ENCODE measurements at places on chromosomes 16 and 17.

- DNase-seq, result no peak
Observed at GRCh38 chr16:48136547-48137360, 19.0 kb downstream of the ABCC12 start.

- no peak for DNase-seq
Observed at GRCh38 chr17:1120596-1121441, 59.0 kb downstream of the ABR start.

DNA sequence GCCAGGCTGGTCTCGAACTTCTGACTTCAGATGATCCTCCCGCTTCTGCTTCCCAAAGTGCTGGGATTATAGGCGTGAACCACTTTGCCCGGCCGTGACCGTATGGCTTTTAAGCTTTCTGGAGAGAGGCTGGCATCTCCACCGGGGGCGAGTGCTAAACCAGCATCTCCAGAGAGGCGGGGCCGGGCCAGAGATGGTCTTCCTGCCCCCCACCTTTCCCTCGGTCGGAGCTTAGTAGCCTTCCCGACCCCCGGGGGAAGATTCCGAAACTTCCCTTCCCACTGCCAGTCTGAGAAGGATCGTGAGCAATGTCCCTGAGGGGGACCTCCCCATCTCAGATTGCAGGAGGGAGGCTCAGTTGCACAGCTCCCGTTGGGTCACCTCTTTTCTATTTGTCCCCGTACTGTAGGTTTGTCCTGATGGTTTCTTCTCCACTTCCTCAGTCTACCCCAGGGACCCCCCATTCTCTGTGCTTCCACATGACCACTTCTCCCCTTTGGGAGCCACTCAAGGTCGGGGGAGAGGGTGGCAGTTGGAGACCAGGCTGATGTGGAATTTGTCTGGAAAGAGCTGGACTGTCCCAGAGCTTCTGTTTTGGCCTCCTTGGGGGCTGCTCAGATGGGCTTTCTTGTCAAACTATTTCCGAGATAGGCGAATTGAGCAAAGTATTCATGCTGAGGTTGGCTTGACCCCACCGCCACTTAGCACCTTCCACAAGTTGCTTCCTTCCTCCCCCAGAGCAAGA lies 18.2 kb downstream of the IGF2BP1 start:
- DNase-seq, result no peak

GRCh38 chr17:76683921-76684745 lies 26.6 kb downstream of the MXRA7 start:
- no peak for DNase-seq

DNA sequence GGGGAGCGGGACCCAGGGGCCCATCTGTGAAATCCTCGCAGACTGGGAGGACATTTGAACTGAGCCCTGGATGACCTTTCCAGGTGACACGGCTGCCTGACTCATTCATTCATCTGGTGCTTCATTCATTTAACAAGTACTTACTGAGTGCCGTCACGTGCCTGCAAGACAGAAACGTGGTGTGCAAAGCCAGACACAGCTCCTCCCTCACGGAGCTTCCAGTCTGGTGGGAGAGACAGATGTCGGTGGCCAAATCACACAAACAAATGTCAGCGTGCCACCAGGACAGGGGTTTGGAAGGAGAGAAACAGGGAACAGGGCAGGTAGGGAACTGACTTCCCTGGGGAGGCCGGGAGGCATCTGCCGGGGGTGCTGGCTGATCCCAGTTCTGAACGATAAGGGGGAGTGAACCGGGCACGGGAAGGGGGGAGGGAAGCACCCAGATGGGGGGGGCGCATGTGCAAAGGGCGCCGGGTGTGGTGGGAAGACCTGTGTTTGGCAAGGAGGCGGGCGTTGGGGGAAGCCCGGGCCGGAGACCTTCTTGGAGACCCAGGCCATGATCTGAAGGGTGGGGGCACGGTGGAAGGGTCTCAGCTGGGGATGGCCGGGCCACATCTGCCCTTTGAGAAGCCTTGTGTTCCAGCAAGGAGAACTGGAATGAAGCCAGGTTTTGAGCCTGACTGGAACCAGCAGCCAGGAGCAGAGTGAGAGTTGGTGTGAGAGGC lies 93.6 kb upstream of the CIBAR2 start:
- DNase-seq, result no peak

GRCh38 chr16:58409316-58409973 lies 17.2 kb downstream of the GINS3 start:
- DNase-seq, result no peak

DNA sequence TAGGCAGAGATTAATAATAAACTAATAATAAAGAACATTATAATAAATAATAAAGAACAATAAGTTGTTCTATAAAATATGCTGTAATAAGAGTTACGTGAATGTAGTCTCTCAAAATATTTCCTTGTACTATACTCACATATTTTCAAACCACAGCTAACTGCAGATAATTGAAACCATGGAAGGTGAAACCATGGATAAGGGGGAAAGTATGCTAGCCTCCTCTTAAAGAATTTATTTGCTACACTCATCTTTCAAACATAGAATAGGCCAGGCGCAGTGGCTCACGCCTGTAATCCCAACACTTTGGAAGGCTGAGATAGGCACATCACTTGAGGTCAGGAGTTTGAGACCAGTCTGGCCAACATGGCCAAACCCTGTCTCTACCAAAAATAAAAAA lies 18.5 kb downstream of the CYTH1 start:
- no peak for DNase-seq

DNA sequence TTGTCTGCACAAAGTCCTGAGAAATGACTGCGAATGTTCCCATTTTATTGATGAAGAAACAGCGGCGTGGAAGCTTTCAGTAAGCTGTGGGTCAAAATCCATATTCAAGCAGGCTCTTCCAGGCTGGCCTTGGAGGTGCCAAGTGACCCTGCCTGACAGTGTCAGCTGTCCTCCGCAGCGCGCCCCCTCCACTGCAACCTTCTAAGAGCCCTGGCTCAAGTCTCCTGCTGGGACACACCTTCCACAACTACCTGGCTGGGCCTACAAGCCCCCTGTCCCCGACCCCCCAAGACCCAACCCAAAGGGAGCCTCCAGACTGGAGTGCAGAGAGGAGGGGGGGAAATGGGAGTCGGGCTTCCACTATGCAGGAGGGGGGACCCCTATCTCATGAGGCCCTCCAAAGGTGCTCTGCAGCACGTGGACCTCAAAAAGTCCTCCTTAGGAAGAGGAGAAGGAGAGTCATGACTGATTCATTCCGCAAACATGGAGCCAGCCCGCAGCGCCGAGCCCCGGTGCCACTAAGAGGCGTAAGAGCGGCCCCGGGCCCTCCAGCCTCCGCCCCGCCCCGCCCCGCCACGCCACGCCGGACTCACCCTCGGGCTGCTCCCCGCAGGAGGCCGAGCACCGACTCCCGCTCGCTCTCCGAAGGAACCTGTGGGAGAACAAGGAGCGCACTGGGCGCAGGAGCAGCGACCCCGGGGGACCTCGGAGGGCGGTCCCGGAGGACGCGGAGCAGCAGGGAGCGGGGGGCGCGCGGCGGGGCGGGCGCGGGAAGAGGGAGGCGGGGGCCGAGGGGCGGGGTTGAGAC lies 574 bp downstream of the MPP3 start:
- no peak for DNase-seq

GRCh38 chr17:2929881-2930533 lies 133.4 kb downstream of the OR1D5 start:
- no peak for DNase-seq

DNA sequence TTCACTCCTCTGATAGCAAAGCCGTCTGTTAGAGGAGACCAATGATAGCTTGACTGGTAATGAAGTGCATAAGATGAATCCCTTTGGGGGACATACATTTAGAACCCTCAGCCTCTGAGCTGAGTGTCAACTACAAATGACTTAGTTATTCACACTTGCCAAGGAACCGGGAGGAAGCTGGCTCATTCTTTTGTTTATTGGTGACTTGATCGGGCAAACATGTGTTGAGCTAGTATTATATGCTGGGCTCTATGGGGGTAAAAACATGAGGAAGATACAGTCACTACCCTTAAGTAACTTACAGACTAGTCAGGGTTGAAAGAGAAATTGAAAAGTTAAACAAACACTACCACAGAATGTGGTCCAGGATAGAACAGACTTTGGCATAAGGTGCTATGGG lies 3.0 kb downstream of the CCL16 start:
- no peak for DNase-seq

DNA sequence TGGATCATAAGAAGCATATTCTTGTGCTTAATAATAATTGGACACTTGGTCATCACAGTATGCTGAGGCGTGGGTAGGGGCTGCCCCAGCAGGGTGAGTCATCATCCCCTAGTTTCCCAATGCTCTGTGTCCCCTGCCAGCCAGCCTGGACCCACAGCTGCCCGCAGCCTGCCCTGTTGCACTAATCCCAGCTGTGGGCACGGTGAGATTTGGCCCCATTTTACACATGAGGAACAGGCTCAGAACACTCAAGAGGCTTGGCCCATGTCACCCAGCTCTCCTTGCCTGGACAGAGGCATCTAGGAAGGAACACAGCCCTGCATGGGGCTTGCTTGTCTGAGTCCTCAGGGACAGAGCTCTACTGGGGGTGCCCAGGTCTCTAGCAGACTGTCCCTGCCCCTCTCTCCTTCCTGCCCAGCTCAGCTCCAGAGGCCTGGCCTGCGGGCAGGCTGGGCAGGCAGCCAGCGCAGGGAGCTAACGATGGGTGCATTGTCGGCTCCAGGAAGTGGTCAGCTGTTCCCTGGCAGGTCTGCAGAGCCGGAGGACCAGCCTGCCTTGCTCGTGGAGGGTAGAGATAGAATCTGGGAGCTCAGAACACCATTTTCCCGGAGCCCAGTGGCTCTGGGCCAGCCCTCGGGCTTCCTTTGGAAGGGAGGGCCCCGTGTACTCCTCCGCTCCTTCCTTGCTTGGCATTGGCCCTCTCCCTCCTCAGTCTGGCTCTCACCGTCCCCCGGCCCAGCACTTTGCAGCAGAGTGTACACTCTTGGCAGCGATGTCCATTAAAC lies 189.4 kb downstream of the RAB11FIP4 start:
- DNase-seq, result no peak

DNA sequence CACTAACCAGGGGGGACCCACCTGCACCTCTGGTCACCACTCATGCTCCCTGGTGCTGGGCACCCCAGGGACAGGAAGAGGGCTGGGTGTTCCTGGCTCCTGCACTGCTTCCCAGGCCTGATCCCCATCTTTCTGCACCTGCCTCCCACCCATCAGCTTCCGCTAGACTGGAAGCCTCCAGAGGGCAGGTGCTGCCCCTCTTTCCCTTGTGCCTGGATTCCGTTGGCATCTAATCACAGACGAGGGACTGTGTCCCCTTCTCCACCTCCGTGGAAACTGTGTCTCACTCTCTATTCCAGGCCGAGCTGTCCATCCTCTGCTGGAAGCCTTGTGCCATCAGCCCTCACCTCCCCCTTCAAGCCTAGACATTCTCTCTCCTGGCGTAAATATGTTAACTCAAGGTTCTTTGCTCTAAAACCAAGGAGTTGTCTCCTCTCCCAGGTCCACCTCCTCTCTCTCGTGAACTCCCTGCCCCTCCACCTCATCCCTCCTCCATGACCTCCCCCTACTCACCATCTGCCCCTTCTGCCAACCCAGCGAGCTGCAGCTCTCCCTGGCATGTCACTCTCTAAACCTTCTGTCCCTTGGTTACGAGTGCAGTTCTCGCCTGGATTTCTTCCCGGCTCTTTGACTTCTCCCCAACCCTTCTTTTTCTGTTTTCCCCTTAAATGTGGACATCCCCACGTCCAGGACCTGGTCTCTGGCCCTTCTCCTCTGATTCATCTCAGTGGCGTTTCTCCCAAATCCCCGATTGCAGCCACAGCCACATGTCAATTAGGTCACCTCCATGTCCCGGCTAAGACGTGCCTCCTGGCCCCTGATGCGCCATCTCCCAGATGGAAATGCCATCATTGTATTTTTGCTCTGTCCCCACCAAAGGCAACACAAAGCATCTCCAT lies 107.7 kb downstream of the SEC14L1 start:
- DNase-seq, result no peak

DNA sequence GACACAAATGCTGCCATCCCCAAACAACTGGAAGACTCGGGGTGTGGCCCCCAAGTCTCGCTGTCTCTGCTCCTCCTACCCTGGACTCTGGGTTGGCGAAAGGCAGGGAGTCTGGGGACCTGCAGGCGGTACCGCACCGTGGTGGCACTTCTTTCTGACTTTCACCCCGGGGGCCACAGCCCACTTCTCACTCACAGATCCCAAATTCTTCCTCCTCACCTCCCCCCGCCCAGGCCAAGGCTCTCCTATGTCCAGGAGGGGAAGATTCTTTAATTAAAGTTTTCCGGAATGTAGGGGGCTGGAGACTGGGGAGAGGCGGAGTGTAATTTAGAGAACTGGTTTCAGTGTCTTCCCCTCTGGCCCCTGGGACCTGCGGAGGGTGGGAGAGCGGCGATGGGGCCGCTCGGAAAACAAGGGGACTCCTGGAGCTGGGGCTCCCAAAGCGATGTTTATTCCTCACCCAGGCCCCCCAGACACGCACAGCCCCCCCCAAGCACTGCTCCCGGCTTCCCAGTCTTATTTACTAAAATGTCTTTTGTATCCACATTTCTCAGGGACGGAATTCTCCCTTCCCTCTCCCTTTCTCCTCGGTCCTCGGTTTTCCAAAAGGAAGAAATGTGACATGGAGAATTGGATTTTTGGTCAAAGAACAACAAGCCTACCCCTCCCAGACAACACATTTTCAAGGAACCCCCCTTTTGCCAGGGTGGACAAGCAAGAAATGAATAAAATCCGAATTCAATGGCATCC lies 1.2 kb downstream of the WNT3 start:
- DNase-seq, result no peak

- no peak for DNase-seq
Observed at GRCh38 chr16:83482545-83483162, 325.1 kb upstream of the HSBP1 start.

DNA sequence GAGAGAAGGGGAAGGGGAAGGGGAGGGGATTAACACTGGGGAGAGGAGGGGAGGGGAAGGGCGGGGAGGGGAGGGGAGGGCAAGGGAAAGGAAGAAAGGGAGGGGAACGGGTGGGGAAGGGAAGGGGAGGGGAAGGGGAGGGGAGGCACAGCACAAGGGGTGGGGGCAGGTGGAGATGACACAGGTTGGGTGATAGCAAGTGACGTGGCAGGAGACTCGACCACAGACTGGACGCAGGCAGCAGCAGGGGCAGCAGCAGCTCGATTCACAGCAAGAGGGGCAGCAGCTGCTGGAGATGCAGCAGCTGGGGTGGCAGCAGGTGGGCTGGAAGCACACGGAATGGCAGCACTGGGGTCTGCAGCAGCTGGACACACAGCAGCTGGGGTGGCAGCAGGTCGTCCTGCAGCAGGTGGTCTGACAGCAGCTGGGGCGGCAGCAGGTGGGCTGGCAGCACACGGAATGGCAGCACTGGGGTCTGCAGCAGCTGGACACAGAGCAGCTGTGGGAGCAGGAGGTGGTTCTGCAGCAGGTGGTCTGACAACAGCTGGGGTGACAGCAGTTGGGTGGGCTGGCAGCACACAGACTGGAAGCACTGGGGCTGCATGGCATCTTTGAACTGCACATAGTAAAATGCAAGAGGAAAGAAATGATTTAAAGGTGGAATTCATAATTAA lies at the start of gene KRTAP4-16:
KRTAP4-16 (minus strand) TSS at position 624 of the 674 bp plus-strand sequence; CDS start at position 624, 0 bp downstream.
- no peak for DNase-seq

- no peak for DNase-seq
Observed at GRCh38 chr16:77468831-77469230, 34.0 kb upstream of the ADAMTS18 start.
